Activated naive CD8-positive, alpha-beta T cell treated with anti-CD3 and anti-CD28 coated beads, Interleukin-2, amount 10 ng/mL, durations not matched to agents 7 days and 5 days (primary cell): ENCODE measurements at places on chromosomes 6 and 20.

DNA sequence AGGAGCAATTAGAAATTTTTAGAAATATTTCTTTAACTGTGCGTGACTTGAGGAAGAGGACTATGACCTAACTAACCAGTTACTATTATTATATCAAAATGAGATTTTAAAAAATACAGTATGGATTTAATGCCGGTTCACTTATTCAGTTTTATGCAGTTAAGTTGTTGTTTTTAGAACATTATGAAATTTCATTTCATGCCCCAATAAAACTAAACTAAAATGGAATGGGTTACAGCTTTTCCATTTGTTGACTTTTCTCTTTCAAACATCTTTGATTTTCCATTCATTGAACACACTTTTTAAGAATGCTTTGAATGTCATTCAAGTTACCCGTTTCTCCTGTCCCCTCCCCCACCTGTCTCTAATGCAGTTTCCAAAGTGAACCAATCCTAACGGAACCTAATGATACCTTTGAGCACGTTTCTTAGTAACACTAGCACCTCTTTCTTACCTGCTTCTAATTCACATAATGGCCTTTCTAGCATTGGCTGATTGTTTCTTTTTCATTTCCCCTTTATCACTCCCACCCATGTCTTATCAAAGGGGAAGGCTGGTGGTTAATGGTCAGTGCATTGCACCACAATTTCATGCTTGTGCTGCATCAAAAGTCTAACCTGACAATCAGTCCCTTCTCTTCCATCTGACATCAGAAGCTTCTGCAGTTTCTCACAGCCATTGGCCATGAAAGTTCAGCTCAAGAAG is 262.2 kb upstream of the TAB2 start:
- no peak for DNase-seq

GRCh38 chr6:133460101-133460500 is 218.9 kb downstream of the EYA4 start:
- no peak for DNase-seq

DNA sequence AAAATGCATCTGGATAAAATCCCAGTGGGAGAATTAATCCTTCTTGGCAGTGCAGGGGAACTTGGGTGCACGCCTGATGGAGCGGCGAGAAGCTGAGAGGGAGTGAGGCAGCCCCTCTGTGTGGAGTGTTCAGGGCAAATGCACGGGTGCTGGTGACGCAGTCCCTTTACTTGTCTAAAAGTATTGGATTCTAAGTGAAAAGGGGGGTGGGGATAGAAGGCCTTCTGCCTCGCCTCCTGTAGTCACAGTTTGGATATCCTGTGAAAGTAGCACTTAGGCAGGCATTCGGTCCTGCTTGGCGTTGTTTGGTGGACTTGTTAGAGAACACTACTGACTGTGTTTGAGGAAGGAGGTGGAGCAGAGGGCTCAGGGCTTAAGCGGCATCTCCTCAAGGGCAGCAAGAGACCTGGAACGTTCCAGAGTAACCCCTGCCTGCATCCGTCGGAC is 39.3 kb downstream of the PHACTR3 start:
- no peak for DNase-seq

- DNase-seq, result no peak
Observed at GRCh38 chr6:39188571-39188970, 40.7 kb downstream of the KCNK5 start.
